Stimulated activated CD4-positive, alpha-beta T cell treated with anti-CD3 and anti-CD28 coated beads, Interleukin-4, amount 100 ng/mL, for 4 hours (primary cell): ENCODE measurements at places on chromosomes 2 and 18.

- DNase-seq: no peak
These were observed 608.3 kb downstream of the GALR1 start for GRCh38 chr18:77857678-77858655.

GRCh38 chr2:174656676-174657176 is 59.1 kb upstream of the WIPF1 start:
- DNase-seq: no peak

- DNase-seq: no peak
These were observed 21.3 kb upstream of the ARL5A start for GRCh38 chr2:151849413-151850010.

GRCh38 chr2:134721596-134721995 is 2.8 kb upstream of the TMEM163 start:
- DNase-seq: no peak

DNA sequence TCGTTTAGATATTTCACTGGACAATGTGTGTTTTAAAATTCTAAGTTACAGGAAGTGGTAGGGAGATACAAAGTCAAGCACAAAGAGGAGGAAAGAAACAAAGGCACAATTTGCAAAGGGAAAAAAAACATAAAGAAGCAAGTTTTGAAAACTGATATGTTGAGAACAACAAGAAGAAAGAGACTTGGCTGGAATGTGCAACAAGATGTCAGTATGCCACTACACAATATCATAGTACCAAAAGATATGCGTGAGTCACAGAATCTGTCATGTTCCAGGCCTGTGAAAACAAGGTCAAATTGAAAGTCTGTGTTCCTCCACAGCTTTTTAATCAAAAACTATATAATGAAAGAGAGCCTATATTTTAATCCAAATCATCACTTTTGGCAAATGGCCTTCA is 12.0 kb downstream of the EXOC6B start:
- no peak for DNase-seq

- no peak for DNase-seq
These were observed 9.3 kb downstream of the PAX3 start for GRCh38 chr2:222289278-222290160.

GRCh38 chr2:233062451-233062850 is 2.3 kb downstream of the INPP5D start:
- DNase-seq: no peak

GRCh38 chr2:132871831-132872230 is 201.8 kb upstream of the LYPD1 start:
- no peak for DNase-seq

DNA sequence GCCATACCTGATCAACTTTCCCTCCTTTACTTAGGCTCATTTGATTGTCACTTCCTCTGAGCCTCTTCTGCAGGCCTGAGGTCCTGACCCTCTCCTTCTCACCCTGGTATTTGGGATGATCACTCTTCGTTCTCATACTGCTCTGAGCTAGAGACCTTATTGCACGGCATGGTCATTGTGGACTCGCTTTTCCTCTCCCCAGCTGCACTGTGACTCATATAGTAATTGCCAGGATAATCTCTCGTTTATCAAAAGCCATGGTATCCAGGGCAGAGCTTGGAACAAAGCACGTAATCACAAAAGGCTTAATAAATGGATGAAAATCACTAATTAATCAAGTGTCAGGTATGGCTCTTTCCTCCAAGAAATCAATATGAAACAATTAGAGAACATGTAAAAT is 40.9 kb upstream of the TRIB2 start:
- no peak for DNase-seq

DNA sequence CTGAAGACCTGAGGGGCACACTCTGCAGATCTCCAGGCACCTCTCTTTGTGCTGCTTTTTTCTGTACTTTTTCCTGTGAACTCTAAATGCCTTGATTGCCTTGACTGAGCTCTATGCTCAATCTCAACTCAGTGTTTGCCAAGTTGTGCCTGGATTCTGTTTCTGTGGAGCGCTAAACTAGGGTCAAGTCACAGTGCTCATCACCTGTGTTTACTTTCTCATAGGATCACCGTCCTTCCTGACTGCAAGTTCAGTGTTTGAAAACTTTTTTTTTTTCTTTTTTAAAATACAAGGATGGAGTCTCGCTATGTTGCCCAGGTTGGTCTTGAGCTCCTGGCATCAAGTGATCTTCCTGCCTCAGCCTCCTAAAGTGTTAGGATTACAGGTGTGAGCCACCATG is 62.6 kb downstream of the AGPS start:
- no peak for DNase-seq

DNA sequence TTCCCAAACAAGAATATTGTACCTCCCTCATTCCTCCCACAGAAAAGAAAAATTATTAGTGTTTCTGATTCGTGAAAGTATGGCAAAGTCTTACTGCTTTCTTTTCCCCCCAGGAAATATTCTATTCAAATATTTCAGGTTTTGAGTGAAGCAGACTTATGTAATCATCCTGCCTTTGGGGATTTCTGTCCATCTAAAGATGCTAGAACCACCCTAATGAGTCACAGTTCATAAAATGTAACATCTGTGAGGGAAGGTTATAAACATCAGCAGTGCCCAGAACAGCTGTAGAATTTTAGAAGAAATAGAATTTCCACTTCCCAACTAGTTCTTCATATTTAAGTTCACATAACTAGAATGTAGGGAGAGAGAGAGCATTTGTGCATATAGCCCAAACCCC is 39.0 kb downstream of the EEF1B2 start:
- DNase-seq: no peak

DNA sequence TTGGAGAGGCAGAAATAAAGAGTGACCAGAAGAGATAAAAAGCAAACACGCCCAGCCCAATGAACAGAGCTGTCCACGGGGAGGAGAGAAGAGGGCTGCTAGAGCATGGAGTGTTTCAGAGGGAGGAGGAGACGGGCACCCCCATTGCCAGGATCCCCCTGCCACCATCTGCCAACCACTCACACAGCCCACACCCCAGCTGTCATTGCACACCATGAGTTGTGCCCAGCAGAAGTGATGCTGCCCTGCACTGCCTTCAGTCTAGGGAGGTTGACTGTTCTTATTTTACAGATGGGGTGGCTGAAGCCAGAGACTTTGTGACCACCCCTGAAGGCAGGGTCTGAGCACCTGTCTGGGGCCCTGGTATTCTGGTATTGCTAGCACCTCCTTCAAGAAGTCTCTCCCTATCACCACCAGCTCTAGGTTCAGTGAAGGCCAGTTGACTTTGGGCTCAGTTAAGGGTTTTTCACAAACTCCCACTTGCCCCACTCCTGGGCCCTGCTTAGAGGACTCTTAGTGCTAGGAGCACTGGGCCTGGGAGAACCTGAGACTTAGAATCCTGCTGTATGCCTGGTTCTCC is 2.4 kb downstream of the FABP1 start:
- no peak for DNase-seq
